Activated CD4-positive, alpha-beta T cell treated with anti-CD3 and anti-CD28 coated beads, Interleukin-2, amount 10 ng/mL, durations not matched to agents 7 days and 5 days (primary cell): ENCODE measurements at places on chromosomes 3 and 15.
A peak's percentile ranks its signal among the peaks of the same experiment; 100 is the strongest.

GRCh38 chr15:52727815-52728214, 48.6 kb upstream of the ATOSA start:
- no peak for DNase-seq

- no peak for DNase-seq
Observed at GRCh38 chr15:96428742-96429141, 98.2 kb downstream of the NR2F2 start.

- no peak for DNase-seq
Observed at GRCh38 chr15:79102595-79102994, 12.0 kb upstream of the RASGRF1 start.

GRCh38 chr15:31262143-31262530, 64.5 kb upstream of the KLF13 start:
- DNase-seq: no peak

DNA sequence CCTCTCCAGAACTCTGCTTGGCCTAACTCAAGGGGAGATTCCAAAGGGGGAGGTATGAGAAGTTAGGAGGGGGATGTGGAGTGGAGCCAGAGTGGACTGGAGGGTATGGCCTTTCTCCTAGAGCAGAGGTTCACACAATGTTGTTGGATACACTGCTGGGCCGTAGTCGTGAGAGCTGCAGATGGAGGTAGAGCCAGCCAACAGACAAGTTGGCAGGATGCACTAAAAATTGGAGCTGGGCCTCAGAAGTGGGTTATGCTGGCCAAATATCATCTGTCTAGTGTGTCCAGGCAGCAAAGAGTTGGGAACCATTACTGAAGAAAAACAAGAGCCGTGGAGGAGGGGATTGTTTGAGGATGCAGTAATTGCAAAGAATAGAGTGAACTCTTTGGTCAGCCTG, 27.7 kb upstream of the LRRFIP2 start:
- no peak for DNase-seq

DNA sequence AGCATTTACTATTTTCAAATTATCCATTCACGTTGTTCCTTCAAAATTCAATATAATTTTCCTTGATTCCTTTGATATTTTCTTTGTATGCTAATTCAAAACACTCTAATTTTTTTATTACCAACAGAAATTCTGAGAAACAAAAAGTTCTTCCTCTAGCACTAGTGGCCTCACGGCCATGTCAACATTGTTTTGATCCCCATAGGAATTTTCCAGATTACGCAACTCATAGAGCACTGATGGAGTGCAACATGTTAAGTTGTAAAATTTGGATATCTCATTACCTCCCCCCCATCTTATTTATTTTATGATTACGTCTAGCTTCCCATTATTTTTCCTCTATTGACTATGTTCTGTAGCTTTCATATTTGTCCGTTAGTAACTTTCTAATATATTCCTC, 745.3 kb downstream of the TUSC7 start:
- DNase-seq: no peak

GRCh38 chr15:49239105-49239504, 69.1 kb downstream of the GALK2 start:
- no peak for DNase-seq

DNA sequence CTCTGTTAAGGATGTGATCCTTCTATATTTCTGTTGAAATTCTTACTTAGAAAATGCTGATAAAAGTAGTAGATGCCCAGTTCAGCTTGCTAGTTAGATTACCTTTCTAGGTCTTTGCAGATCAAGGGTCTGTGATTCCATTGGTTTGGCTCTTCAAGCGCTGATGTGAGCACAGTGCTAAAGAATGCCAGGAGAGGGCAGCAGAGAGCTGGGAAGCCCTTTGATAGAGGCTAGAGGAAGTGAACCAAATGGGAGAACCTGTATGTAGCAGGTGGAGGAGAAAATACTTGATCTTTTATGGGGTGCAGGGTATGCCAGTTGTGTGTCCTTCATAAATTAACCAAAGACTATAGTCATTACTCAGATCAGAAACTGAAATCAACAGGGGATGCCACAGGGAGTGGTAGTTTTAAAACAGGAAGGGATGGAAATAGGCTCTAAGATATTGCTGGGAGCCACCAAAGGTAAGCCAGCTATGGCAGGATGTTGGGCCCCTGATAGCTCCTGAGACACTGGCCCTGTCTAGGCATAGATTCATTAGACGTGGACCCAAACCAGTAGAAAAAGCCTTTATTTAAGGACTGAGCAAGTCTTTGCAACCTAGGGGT, 677.4 kb downstream of the SQOR start:
- peak; percentile 66 for DNase-seq

GRCh38 chr3:38108649-38109579, 28.0 kb downstream of the ACAA1 start:
- DNase-seq: no peak

GRCh38 chr3:48301800-48302166, 31.7 kb downstream of the SPINK8 start:
- peak; percentile 16 for DNase-seq

DNA sequence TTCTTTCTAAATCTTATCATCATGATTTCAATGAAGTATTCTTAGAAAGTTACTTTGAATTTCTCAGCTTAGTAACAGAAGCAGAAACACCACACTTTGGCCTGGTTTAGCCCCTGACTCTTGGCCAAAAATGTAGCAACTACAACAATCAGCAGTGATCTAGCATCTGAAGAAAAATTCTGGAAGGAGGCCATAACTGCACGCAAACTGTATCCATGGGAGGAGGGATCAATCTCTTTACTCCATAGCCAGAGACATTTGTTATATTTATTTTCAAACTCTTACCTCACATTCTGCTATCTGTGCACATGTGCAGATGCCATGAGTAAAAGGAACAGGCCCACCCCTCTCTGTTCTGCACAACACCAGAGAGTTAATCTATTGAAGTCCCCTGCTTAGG, 251.0 kb upstream of the P2RY1 start:
- no peak for DNase-seq

GRCh38 chr3:127446756-127447155, 143.8 kb downstream of the TPRA1 start:
- no peak for DNase-seq

DNA sequence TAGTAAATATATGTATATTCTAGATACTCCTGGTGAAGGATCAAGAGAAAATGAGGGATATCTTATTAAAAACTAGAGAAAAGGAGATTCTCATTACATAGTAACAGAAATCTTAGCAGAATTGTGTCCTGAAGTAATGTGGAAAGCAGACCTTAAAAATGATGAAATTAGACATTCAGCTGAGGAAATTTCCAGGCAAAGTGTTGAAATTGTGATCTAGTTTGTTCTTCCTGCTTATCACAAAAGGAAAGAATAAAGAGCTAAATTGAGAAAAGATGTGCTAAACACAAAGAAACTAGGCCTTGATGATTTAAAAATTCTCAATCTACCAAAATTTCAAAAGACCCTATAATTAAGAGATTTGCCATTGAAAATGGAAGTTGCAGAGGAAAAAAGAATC, 362.6 kb upstream of the PLSCR5 start:
- no peak for DNase-seq
